Mesothelial cell of epicardium (in vitro differentiated cells): ENCODE measurements at places on chromosomes 3 and 15. TPM values are rescaled to one million over a fixed set of nuclear protein-coding genes. Genes with fewer than 3 reads are reported as not detected.

C3orf49 gene
- not detected in 3 replicates for total RNA-seq

ZNF660 gene
- 17.1 to 20.1 TPM (median 18.7 TPM) in 3 replicates for total RNA-seq

- no peak for DNase-seq
Observed at GRCh38 chr3:186137051-186137685, 28.3 kb upstream of the ETV5 start.

ZNF662 gene
- total RNA-seq, result 0.18 to 0.63 TPM (median 0.45 TPM) in 3 replicates

- no peak for DNase-seq
Observed at GRCh38 chr15:32104061-32104995, 74.0 kb downstream of the CHRNA7 start.

GOLGA6L10 gene
- total RNA-seq, result 11.0 to 11.6 TPM (median 11.1 TPM) in 3 replicates

GRCh38 chr3:10283638-10284037 is 9.1 kb downstream of the GHRL start:
- DNase-seq, result no peak

GRCh38 chr3:112030901-112031300 is 3.6 kb upstream of the TMPRSS7 start:
- DNase-seq, result no peak

DNA sequence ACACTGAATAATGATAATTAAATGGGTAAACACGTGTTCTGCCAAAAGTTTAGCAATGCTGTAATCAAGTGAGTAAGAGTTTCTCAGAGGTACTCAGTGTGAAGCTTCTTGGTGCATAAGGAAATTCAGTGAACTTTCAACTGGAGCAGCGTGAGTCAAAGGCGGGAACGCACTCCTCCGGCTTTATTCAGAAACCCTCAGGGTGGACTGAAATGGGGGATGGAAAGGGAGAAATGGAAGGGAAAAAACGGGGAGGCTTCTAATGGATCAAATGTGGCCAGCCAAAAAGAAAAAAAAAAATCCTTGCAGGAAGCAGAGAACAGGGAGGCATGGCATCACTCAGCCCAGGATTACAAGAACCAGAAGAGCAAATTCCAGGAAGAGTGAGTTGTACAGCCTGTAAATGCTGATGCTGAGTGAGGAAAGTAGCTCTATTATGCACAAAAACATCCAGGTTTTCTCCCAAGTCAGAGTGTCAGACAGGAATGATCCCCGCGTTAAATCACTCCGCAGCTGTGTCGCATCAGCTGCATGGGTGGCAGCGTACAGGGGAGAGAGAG is 85.3 kb downstream of the ASB7 start:
- DNase-seq, result no peak

DUOX2 gene
- 1.5 to 2.3 TPM (median 1.6 TPM) in 3 replicates for total RNA-seq

FGF7 gene
- 5.7 to 8.7 TPM (median 7.9 TPM) in 3 replicates for total RNA-seq

DNA sequence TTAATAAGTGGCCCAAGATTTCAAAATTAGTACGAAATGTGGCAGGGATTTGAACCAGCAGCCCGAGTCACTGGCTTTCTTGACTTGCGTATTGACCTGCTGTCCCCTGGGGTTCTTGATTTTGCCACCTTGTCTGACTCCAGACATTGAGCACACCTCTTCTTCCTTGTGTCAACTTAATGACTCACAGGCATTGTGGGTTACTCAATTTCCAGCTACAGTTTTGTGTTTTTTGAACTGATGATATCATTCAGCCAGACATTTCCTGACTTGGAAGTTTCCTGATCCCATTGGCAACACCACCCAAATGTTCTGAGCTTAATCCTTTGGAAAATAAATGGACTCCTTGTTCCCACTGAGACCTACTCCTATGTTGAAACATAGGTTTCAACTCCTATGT is 64.2 kb downstream of the MOBP start:
- DNase-seq, result no peak

GRCh38 chr3:55190331-55190730 is 262.5 kb upstream of the LRTM1 start:
- DNase-seq, result no peak

DNA sequence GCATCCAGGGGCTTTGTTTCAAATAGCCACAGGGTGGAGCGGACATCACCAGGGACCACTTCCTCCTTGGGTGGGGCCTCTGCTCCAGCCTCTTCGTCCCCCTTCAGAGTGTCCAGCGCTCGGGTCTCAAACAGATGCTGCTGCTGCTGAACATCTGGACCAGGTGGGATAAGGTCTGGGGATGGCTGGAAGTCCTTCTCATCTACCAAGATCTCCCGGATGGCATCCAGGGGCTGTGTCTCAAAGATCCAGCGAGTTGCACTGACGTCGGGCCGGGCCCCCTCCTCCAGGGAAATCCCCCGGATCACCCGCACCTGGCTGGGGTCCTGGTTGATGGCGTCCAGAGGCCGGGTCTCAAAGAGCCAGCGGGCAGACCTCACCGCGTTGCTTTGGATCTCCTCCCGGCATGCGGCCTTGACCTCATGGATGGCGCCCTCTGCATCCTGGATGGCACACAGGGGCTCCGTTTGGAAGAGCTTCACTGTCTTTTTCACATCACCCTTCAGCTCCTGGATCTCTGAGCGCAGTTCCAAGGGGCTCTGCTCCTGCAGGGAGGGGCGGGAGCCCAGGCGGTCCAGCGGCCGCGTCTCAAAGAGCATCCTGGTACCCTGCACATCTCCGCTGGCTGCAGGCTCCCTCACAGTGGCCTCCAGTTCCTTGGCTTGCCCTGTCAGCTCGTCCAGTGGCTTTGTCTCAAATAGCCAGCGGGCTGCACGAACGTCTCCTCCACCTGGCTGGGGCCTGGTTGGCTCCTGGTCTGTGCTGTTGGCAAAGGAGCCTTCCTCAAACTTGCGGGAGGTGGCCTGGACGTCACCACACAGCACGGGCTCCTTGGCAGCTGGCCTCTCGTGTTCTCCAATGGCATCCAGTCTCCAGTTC is 3.9 kb downstream of the XIRP1 start:
- no peak for DNase-seq

DNA sequence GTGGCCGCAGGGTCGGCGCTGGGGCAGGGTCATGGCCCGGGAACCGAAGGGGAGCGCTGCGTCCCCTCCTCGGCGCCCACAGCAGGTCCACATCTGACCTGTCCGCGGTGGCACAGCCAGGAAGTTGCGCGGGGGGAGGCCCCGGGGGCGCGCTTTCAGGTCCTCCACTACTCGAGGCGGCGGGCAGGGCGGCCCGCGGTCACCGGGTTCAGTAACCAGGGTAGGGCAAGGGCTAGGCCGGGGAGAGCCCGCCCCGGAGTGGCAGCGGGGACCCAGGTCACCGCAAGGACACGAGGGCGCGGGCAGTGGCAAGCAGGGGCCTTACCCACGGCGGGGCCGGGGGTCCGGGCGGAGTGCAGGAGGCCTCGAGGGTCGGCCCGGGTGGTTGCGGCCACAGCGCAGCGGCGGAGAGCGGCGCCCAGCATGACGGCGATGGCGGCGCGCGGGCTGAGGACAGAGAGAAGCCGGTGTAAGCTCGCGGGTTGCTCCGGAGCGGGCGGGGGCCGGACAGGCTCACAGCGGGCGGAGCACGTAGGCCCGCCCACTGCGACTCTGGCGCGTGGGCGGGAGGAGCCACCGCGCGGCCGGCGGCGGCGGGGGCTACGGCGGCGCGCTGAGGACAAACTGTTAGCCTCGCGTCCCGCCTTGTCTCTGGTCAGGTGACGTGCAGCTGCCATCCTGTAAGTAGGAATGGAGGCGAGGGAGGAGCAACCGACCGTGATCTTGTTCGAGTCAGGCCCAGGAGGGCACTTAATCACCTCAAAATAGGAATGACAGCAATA is at the start of gene COX5A:
COX5A (minus strand) TSS at position 484 of the 782 bp plus-strand sequence; CDS start at position 425, 59 bp downstream.
- DNase-seq, result peak; percentile 86

DNA sequence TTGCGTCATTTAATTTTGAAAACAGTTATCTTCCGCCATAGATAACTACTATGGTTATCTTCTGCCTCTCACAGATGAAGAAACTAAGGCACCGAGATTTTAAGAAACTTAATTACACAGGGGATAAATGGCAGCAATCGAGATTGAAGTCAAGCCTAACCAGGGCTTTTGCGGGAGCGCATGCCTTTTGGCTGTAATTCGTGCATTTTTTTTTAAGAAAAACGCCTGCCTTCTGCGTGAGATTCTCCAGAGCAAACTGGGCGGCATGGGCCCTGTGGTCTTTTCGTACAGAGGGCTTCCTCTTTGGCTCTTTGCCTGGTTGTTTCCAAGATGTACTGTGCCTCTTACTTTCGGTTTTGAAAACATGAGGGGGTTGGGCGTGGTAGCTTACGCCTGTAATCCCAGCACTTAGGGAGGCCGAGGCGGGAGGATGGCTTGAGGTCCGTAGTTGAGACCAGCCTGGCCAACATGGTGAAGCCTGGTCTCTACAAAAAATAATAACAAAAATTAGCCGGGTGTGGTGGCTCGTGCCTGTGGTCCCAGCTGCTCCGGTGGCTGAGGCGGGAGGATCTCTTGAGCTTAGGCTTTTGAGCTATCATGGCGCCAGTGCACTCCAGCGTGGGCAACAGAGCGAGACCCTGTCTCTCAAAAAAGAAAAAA is 1.2 kb downstream of the B2M start:
- DNase-seq, result no peak

ZNF654 gene
- 15.3 to 16.5 TPM (median 16.2 TPM) in 3 replicates for total RNA-seq

SH2D7 gene
- not detected in 3 replicates for total RNA-seq

DNA sequence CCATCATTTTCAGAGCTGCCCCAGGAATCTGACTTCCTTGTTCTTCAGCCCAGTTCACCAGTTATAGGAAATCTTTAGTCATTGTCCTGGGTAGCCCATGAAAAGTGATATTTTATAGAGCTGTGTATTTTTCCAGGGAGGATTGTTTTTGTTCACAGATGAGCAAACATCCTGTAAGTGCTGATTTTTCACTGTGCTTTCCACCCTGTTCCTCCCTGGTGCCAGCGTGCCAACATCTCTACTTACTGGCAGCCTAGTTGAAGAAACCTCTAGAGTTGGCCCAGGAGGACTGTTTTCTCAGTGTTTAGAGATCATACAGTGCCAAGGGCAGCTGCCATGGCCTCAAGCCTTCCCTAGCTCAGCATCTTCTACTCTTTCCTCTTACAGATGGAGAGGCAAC is 41.3 kb downstream of the ST6GAL1 start:
- no peak for DNase-seq

NDN gene
- 84.8 to 89.0 TPM (median 85.8 TPM) in 3 replicates for total RNA-seq

BLM gene
- total RNA-seq, result 11.2 to 13.4 TPM (median 12.9 TPM) in 3 replicates

GRCh38 chr3:33687406-33688010 is 30.5 kb downstream of the CLASP2 start:
- DNase-seq, result no peak

DNA sequence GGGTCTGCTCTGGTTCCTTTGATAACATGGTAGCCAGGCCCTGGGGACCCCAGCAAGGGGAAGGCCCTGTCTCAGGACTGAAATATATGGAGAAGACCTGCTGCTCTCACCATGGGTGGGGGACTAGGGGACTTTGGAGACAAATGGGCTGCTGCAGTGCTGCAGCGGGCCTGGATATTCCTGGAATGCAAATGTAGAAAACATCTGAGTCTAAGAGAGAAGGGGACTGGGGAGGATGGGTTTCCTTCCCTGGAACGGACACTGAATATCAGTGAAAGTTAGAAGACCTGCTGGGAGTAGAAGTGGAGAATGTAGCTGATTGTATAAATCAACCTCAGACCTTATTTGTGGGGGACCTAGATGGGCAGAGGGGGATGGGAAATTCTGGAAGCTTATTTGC is 3.1 kb upstream of the HCN4 start:
- DNase-seq, result no peak

RPP25 gene
- total RNA-seq, result 3.3 to 3.8 TPM (median 3.3 TPM) in 3 replicates

C3orf52 gene
- total RNA-seq, result 4.2 to 4.7 TPM (median 4.5 TPM) in 3 replicates

- no peak for DNase-seq
Observed at GRCh38 chr15:99087405-99087943, 17.4 kb upstream of the SYNM start.

GRCh38 chr3:174020156-174020555 is 622.6 kb downstream of the NLGN1 start:
- DNase-seq, result no peak

- DNase-seq, result no peak
Observed at GRCh38 chr3:39133093-39133490, 20.3 kb downstream of the CSRNP1 start.
